HL-60 (cell line): ENCODE measurements at places on chromosomes 11 and 22.

GRCh38 chr11:12280838-12281565, 96.4 kb upstream of the PARVA start:
- no peak for DNase-seq

DNA sequence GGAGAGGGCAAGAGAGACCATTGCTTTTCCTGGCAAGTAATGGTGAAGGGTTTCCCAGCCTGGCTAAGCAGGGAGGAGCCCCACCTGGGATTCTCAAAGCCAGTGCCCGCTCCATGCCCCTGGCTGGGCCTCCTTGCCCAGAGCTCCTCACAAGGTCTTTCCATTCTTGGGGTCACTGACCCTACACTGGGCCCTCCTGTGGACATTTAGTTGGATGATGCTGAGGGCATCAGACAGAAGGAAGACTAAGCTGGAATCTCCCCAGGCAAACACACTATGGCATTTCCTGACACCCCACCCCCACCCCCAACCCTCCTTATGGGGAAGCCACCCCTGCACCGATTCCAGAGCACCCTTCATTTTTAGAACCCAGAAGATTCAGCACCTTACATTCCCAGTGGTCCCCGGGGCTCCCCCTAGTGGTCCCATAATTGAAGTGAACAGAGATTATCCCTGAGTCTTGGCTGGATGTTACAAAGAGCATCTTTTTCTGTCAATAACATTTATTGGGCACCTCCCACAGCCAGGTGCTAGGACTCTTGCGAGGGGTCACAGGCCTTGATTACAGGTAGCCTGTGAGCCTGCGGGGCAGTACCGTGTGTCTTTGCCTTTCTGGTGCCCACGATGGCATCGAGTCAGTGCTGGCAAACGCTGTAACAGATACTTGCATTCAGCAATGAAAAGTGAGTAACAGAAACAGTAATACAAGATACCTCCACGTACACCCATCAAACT, 548.5 kb downstream of the BUD13 start:
- DNase-seq: no peak

DNA sequence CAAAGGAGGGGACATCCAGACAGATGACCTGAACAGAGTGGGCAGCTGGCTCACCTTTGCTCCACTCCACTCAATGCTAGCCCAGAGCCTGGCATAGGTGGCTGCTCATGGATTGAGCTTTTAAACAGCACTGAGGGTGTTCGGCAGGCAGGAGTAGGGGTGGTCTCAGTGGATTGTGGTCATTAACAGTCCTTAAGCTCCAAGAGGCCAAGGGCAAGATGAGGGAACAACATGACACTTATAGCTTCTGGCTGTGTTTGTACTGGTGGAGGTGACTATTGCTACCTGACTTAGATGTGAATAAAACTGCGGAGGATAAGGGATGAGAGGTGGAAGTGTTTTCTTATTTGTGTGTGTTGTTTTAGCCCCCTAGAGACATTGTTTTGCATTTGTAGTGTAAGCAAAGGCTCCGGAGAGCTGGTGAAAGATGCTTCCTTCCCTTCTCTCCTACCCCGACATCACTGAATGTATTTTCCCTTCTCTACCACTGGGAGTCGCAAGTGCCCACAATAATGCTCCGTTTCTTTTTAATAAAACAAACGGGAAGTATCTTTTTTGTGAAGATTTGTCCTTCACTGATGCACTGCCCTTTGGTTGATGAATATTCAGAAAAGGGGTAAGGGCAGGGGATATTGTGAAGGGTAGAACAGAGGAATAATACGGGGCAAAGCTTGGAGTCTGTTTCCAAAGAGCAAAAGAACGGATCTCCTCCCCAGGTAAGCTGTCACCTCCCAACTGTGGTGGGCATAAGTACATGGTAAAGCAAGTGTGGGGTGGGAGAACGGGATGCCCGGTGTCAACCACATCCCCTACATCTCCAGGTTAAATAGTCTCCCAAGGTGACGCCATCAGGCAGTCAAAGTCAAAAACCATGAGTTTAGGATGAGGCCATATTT, 27.5 kb upstream of the MTNR1B start:
- peak; percentile 28 for DNase-seq

DNA sequence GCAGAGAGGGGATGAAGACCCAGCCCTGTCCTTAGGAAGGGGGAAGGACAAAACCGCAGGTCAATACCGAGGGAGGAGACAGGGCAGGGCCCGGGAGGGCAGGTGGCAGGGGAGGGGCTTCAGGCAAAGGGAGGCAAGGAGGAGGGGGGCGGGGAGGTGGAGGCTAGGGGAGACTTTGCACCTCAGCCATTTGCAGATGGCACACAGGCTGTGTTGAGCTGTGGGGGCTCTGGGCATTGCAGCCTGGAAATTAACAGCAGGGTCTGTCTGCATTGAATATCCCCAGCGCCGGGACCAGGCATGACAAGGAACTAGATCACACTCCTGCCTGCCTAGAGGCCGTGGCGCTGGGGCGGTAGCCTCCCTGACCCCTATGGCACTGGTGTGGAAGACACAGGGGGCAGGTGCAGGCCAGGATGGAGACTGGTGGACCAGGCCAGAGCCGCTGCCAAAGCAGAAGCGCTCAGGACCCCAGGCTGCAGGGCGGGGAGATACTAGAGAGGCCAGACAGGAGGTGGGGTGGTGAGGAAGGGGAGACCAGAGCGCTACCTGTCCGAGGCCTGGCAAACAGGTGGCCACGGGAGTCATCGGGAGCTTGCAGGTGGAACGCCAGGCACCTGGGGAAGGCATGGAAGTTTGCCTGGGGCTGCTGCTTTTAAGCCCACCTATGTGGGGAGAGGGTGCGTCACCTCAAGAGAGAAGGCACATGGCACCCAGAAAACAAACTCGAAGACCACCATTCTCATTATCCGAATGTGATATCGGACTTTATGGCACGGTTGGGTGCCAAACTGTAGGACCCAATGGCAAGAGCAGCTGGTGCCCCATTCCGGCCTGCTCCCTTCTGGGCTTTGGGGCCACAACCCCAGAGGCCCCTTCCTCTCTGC, 11.5 kb downstream of the CBX6 start:
- no peak for DNase-seq

DNA sequence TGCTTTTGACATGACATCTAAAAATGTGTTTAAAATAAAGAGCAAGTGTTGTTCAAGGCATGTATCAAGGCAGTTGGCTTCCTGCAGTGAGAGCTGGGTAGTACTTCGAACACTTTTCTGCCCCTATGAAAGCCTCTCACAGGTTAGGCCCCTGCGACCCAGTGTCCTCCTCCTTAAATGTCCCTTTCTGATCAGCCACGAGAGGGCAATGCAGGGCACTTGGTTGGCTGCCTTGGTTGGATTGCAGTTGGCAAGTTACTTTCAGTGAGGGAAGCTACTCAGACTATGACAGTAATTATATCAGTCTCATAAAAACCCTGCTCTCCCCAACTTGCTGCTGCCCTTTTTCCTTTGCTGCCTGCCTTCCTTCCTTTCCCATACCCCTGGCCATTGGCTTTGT, 743.8 kb downstream of the NTM start:
- DNase-seq: no peak

GRCh38 chr11:121613724-121614123, 161.0 kb upstream of the SORL1-AS1 start:
- no peak for DNase-seq

- DNase-seq: no peak
Observed at GRCh38 chr11:18416459-18416858, 4.3 kb downstream of the LDHC start.

GRCh38 chr11:128531588-128531987, 55.8 kb downstream of the ETS1 start:
- DNase-seq: no peak

DNA sequence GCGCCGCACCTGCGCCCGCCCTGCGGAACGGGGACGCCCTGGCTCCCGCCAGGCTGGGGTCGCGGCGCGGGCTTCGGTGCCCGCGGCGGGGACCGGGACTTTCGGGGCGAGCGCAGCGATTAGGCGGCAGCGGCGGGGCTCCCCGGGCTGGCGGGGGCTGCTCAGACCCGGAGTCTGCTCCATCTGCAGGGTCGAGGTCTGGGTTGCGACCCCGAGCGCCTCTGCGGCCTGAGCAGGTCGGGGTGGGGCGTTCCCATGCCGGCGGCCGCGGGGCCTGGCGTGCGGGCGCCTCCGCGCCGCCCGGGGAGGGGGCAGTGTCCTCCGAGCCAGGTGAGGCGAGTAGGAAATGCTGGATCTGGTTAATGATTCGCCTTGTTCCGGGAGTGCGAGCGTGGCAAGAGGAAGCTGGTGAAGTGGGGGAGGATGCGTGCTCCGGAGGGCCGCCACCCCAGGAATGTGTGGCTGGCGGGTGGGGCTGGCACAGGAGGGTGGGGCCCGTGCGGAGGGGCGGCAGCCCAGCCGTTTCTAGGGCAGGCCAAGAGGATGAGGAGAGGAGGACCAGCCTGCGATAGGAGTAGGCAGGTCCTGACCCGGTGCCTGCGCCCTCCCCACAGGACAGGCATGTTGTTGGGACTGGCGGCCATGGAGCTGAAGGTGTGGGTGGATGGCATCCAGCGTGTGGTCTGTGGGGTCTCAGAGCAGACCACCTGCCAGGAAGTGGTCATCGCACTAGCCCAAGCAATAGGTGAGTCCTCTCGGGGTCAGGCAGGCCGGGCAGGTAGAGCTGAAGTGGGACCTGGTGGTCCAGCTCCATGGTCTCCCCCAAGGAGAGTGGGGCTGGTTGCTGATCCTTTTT, 606 bp downstream of the RASSF7 start:
- DNase-seq: peak; percentile 58

DNA sequence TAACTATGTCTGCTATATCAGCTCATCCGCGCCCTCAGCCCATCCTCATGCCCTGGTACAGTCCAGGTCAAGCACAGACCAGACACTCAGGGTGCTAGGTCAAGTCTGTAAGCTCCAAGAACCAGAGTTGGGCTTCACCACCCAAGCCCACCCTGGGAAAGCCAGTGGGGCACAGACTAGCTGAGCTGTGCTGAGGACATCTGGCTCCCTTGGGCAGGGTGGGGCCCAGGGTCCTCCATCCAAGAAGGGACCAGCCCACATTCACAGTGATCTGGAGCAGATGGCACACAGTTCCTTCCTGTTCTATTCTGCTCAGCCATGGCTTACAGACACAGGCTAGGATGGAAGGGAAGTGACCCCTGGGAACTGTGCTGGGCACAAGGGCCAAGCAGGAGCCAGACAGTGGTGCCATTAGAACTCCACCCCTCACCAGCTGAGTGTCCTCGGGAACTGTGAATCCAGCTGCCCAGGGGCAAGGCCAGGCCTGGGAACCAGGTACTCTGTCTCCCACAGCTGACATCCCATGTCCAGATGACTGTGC, 9.1 kb downstream of the P2RY6 start:
- no peak for DNase-seq

- DNase-seq: no peak
Observed at GRCh38 chr11:131868629-131869507, 498.5 kb downstream of the NTM start.

GRCh38 chr11:45042560-45042959, 91.9 kb upstream of the TP53I11 start:
- no peak for DNase-seq

DNA sequence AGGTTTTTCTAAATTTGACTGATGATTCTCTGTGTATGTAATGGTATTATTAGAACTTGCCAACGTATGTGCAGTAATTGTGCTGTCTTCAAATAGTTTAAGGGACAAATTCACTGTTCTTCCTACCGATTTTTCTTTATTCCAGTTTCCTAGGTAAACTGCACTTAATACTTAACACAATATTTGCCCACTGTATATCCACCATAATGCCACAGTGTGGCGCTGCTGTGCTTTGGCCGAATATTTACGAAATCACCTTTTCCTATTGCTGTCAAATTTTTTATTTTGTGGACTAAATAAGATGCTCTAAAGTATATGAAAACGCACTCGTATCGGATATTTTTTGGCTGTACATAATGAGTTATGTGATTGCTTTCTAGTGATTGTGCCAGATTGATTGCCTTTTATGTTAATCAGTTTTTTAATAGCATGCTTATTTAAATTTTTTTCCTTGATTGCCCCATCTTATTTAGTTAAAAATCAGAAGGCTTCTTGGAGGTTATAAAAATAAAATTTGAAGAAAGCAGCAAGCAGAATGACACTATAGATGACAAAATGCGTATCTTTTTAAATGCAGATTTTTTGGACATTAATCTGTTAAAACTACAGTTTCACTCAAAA, 10.5 kb downstream of the AASDHPPT start:
- peak; percentile 41 for DNase-seq

DNA sequence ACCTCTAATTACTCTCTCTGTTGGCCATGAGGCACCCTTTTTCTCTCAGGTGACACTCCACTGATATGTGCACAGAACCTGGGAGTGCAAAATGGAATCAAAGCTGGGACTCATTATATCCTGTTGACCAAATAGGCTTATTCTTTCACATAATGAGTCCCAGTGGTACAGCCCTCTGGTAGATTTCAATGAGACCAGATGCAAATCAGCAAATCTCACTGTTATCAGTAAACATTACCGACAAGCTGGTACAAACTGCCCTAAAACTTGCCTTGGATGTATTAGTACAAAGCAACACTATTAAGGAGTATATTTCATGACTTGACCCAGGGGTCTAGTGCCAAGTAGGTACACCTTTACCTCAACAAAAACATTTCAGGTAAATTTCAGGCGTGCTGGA, 128.3 kb downstream of the DDX10 start:
- no peak for DNase-seq

GRCh38 chr22:37419370-37419968, 7.8 kb downstream of the ELFN2 start:
- DNase-seq: no peak

DNA sequence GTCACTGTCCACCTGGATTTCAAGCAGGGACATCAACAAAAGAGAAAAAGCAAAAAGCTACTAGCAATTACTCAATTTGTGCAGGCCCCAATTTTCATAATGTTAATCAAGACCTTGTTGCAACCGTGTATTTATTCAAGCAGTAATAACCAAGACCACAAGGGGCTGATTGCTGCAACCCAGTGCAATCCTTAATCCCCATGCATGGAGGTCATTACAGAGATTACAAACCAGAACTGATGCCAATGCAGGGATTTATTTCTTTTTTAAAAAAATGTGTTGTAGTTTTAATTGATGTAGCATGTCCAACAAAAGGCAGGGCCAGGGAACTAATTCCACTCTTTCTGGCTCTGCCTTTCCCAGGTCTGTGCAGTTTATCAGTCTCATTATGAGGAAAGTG, 18.4 kb downstream of the TECTA start:
- DNase-seq: no peak

DNA sequence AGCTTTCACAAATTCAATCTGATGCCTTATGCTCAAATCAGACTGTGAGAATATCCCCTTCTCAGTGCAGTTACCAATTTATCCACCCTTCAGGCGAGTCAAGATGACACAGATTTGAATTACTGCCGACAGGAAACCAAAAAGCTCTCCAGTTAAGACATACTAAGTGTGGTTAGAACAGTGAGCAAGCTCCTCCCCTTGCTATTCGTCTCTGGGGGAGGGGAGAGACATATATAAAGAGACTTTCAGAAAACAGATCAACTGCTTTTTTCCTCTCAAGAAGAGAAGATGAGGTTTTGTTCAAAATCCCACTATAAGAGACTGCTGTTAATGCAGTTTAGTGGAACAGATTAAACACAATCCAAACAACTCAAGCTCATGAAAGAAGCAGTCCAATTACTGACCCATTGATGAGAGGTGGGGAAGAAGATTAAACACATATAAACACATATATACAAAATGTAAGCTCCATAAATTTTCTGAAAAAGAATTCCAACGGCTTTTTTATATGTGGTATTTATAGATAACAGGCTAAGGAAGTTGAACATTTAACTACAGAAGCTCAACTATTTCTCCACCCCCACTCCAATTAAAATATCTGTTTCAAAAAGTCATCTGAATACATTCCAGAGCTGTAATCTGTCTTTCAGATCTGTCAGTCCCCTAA, 102.7 kb downstream of the MRTFA start:
- peak; percentile 68 for DNase-seq

- no peak for DNase-seq
Observed at GRCh38 chr11:63613517-63614135, 607 bp downstream of the PLAAT3 start.
